ENCODE measurements at places on chromosomes 3 and 15. TPM values are rescaled to one million over a fixed set of nuclear protein-coding genes. Genes with fewer than 3 reads are reported as not detected.
A peak's percentile ranks its signal among the peaks of the same experiment; 100 is the strongest.

GRCh38 chr15:59950603-59951388, 53.3 kb upstream of the FOXB1 start:
- DNase-seq: no peak

DNA sequence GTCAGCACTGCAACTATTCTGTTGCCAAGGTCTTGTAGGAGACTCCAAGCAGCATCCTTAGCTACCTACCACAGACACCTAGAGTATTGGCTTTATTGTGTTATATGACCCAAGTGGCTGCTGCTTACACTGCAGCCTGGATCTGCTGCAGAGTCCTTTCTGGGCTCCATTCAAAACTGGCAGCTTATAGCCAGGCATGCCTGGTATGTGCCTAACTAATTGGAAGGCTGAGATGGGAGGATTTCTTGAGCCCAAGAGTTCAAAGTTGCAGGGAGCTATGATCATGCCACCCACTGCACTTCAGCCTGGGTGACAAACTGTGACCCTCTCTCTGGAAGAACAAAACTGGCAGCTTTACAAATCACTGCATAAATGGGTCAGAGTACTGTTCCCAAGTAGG, 8.6 kb downstream of the NDUFB4 start:
- DNase-seq: no peak

DNA sequence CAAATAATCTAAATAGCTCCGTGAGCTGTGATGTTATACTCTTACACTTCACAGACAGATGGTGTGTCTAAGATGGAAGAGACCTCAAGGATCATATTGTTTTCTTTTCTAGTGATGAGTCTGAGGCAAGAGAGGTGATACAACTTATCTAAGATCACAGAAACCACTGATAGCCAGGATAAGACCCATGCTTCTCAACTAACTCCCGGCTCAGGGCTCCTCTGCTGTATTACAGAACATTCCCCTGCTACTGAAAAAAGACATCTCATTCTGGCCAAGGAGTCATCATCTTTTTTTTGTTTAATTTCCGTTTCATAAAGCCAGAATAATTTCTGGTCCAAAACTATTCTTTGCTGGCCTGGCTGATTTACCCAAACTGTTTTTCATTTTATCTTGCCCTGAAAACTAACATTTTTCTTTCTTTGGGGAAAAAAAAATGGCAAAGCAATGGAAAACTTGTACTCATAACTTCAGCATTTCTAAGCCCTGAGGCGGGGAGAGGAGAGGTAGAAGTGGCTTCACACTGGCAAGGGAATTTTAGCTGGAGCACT, 46.9 kb upstream of the GAP43 start:
- DNase-seq: no peak

DNA sequence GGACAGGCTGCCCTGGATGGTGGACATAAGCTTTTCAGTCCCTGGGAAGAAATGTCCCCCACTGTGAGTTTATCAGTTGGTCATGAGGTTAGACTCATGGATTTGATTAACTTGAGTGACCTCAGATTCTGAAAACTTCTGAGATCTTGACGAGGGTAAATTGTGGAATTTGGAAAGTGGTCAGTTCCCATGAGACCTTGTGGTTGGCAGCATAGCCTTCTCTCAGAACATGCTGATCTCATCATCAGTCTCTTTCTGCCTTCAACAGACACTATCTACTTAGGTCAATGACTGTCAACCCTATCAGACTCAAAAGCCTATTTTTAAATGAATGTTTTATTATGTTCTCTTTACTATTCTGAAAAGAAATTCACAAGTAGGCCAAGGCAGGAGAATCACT, 45.6 kb upstream of the NDUFB4 start:
- no peak for DNase-seq

DNA sequence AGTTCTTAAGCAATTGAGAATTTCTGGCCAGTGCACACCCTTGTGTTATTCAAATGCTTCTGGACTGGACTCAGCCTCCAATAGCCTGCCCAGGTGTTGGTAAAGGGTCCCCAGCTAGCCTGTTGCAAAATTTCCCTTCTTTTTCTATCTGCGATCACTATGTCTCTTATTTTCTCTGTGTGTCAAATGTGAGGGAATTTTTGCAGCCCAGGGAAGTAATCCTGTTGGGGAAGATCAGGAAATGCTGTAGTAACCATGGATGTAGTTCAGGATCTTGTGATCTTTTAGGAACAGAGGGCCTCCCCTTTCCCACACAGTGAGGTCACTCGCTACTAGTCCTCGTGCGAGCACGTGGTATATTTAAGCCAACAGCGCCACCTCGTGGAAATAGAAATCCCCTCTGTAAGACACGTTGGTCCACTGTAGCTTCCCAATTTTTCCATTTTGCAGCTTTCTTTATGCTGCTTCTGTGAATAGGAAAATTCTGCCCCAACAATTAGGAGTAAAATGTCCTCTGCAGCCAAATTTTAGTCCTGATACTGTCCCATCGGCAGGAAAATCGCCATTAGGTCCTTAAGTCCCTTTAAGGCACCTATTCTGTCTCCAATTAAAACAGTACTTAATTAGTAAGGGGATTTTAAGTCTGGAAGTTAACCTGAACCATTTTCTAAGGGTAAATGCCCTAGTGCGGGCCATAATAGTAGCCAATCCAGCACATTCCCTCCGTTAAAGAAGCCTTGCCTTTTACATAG, 4.0 kb upstream of the SMCO1 start:
- peak; percentile 52 for DNase-seq

DNA sequence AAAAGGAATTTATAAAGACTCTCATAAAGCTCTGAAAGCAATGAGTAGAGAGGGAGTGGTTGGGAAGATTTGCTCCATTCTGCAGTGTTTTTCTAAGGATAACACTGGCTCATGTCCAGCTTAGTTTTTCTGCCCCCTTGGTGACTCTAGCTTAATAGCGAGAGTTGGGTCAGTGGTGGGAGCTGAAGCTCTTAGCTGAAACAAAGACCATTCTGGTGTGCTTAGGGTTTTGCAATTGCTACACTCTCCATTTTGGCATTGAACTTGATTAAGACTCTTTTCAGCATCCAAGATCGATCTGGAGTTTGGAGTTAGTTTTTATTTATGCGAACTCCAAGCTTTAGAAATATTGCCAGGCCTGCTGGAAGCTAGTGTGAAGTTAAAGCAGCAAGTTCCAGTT, 98.0 kb downstream of the ATG7 start:
- DNase-seq: peak; percentile 38

GRCh38 chr3:42014458-42014920, 52.6 kb upstream of the ULK4 start:
- DNase-seq: peak; percentile 34

DNA sequence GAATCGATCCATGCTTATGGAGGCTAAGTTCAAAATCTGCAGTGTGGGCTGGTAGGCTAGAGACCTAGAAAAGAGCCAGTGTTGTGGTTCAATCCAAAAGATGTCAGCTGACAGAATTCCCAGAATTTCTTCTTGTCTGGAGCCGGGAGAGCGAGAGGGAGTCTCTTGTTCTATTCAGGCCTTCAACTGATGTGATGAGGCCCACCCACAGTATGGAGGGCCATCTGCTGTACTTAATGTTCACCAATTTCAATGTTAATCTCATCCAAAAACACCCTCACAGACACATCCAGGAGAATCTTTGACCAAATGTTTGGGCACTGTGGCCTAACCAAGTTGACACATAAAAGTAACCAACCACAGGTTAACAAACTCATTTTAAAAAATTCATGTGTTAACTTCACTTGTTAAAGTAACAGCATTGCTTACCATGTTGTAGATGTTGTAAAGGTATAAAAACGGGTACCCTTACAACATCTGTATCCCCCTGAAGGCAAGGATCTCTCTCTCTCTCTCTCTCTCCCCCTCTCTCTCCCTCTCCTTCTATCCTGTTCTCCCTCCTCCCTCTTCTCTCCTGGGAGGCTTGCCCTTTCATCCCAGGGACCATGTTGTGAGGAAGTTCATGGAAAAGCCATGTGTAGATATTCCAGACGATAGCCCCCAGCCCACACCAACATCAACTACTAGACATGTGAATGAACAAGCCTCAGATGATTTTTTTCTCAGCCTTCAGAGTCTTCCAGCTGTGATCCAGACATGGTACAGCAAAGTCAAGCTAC, 66.4 kb upstream of the CHD2 start:
- DNase-seq: no peak

- DNase-seq: no peak
Observed at GRCh38 chr15:37134244-37134643, 33.9 kb upstream of the MEIS2 start.

DNA sequence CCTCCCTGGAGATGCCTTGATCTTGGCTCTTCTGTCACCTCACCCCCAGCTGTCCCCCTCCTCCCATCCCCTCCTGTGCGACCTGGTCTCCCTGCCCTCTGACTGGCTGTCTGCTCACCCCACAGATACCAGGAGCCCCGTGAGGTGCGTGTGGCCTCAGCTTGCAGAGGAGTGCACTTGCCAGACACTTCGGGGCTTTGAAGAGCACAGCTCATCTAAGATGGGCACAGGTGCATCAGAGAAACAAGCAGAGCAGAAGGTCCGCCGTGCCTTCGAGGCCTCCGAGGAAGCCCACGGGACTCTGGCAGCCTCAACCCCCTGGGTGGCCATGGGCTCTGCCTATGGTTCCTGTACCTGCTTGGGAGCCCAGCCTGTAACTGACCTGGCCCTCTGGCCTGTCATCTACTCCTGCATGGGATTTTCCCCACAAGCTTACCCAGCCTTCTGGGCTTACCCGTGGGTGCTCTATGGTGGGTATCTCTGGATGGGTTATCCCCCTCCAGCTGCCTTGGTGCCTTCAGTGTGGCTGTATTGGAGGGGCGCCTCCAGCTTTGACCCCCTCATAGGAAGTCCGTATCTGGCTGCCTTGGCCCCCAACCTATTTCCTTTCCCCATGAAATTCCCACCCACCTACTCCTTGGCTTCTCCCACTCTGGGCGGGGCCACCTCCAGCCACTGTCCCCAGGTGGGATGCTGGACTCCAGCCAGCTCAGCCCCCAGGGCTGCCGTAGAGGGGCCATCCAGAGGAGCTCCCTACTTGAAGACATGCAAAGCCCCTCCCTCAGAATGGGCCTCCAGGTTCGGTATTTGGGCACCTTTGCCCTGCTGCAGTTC, 3.8 kb downstream of the PRR23E start:
- no peak for DNase-seq

DNA sequence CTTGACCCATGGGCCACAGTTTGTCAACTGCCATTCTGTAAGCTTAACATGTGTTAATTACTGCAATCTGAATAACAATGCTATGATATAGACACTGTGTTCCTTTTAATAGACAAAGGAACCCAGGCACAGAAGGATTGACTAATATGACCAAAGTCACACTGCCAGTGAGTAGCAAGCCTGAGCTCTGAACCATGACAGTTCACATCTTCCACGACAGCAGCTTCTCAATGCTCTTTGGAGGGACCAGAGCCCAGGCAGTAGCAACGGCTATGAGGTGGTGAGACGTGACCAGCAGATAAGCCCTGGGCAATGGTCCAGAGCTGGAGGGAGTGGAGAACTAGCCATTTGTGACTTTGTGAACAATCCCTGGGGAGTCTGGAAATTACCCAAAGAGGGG, 19.4 kb downstream of the CA12 start:
- peak; percentile 57 for DNase-seq

- DNase-seq: no peak
Observed at GRCh38 chr3:27392950-27393679, 23.9 kb upstream of the NEK10 start.

DNA sequence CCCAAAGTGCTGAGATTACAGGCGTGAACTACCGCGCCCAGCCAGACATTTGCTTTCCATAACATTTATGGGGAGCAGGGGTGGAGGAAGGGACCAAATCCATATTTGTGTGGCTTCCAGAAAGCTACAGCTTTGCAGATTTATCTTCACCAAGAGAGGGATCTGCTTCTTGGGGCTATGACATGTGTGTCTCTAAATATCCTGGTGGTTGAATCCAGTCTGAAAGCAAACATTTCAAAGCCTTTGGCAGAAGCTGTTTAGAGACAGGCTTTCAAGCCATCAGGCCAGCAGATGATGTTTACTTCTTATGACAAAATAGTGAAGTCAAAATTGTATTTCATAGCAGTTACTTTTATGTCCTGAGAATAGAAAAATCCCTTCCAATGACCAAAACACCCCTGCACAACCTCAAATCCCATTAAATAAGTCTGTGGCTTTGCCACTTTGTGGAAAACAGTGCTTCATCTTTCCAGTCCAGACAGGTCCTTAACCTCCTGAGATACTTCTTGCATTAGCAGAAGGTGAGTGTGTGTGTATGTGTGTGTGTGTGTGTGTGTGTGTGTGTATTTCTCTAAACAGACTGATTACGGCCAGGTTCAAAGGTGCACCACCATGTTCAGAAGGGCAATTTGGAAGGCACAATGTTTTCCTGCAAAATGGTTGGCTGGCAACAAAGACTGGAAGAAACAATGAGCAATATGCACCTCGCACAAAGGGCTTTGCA, 191.4 kb upstream of the LRIG1 start:
- no peak for DNase-seq

- DNase-seq: peak; percentile 42
Observed at GRCh38 chr15:59644756-59645155, 12.6 kb downstream of the GTF2A2 start.

DNA sequence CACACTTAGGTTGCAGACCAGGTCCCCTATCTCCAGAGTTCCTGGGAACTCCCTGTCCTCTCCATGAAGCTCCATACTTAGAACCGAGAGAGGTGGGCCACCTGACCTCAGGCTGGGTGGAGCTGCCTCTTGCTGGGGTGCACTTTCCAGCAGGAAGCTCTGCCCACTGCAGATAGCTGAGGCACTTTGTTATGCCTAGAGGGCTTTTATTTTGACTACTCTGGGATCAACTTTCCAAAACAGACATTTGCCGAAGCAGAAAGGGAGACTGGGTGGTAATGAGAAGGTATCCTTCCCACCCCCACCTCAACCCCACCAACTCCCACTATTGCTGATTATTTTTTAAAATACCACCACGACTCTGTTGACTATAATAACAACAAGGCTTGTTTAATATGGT, 54.7 kb downstream of the CLDN11 start:
- no peak for DNase-seq

DNA sequence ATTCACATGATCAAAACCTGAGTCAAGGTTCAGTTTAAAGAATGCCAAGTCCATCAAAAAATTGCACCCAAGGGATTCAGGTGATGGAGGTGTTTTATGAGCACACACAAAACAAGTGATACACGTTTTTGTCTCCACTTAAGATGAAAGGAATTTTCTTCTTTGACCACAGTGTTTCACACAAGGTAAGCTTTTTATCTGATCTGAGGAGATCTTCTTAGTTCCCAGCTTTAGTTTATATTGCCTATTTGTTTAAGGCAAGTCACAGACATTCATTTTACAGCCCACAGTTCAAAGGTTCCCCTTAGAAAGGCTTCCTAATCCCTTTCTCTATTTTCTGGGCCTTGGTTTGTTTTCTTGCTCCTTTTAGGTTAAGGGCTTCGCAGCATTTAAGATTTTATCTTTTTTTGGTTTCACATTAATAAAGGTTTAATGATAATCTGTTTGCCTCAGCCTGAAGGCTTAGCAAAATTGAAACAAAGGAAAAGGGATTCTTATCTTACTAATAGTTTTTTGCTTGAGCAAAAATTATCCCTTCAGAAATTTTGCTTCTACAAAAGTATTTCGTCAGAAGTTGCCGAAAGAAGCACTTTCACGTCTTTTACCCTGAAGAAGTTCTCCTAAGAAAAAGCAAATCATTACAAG, 420.5 kb upstream of the NAALADL2 start:
- DNase-seq: peak; percentile 38

LNP1 gene
- polyA plus RNA-seq: 4.7 TPM

SH3BP5 gene
- polyA plus RNA-seq: 12.6 TPM

SLC6A11 gene
- 0.05 TPM for polyA plus RNA-seq

DPH3 gene
- 22.6 TPM for polyA plus RNA-seq

ADAMTSL3 gene
- polyA plus RNA-seq: 0.14 TPM

USP3 gene
- 21.3 TPM for polyA plus RNA-seq

RYR3 gene
- not detected for polyA plus RNA-seq

CTXN2 gene
- polyA plus RNA-seq: not detected

MAGEL2 gene
- polyA plus RNA-seq: not detected

RARRES1 gene
- polyA plus RNA-seq: 27.7 TPM

SLC22A13 gene
- polyA plus RNA-seq: 0.05 TPM

ZNF35 gene
- 8.0 TPM for polyA plus RNA-seq
